ENCODE measurements at places on chromosomes 5 and 9. TPM values are rescaled to one million over a fixed set of nuclear protein-coding genes. Genes with fewer than 3 reads are reported as not detected.

DNA sequence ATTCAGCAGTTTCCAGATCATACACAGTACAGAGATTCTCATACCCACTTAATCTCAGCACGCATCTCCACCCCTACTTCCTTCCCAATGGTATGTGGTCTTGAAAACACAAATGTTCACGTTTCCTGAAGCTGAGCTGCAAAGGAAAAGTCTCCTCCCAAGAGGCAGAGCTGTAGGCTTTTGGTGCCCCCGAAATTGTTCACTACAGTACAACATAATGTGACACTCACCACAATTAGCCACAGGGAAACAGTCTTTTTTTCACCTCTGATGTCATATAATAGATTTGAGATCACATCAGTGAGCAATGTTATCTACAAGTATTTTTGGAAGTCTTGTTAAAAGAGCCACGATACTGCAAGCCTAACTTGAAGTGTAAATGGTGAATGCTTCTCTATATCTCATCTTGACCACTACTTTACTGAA is 40.2 kb downstream of the NFIB start:
- no peak for DNase-seq

GRCh38 chr9:93346231-93347112 is 105.0 kb upstream of the FAM120A start:
- no peak for DNase-seq

IFNE gene
- total RNA-seq: not detected

DNA sequence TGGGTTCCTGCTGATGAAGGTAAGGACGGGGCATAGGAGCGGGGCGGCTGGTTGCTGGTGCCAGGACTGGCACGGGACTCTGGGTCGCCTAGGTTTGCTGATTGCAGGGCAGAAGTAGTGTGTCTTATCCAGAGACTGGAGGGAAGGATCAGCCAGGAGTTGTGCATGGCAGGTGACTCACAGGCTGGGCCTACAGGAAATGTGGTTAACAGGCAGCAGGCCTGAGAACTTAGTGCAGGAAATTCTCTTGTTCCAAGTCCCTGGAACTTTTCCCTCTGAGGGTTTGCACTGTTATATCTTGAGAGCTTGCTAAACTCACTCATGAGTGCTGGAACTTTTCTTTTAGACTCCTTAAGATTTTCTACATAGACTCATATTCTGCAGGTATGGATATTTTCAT is 95.1 kb downstream of the ANXA2R start:
- DNase-seq: no peak

- no peak for DNase-seq
Measured at GRCh38 chr9:114310471-114311450, 12.1 kb upstream of the ORM1 start.

DNA sequence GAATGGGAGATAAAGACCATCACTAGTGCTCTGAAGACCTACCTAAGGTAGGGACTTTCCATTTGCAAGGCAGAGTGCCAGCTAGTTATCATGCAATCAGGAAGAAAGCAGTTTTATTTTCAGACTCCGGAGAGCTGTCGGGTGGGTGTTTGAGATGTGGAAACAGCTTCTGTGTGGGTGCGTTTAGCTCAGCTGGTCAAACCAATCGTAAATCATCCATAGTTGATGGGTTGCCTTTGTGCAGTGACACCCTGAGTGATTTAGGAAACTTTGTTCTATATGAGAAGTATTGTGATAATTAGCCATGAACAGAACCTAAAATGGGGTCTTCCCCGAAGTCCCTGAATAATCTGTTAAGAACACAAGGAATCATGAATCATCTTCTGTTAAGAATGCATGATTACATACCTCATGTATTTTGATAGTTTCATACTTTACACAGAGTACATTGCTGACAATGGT is 284.3 kb downstream of the ARHGAP26 start:
- DNase-seq: no peak

DNA sequence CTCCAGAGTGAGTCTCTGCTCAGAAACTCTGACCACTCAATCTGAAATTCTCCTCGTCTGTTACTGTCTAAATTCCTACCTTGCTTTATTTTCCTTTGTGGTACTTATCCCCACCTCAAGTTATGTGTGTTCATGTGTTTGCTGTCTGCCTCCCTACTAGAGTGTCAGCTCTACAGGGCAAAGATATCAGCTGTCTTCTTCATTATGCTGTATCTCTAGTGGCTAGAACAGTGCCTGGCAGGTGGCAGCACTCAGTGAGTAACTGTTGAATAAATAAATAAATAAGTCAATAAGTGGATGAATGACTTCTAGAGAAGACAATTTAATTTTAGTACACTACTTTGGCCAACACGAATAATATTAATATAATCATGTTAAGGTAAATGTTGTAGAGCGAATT is 92.3 kb downstream of the BOD1 start:
- no peak for DNase-seq

PAPPA gene
- total RNA-seq: 0.33 TPM

GRCh38 chr5:172506251-172506650 is 51.9 kb upstream of the SH3PXD2B start:
- DNase-seq: peak; percentile 3

GZMA gene
- total RNA-seq: 2.4 TPM

- no peak for DNase-seq
Measured at GRCh38 chr9:82192211-82192610, 203.6 kb downstream of the SPATA31D1 start.

DNA sequence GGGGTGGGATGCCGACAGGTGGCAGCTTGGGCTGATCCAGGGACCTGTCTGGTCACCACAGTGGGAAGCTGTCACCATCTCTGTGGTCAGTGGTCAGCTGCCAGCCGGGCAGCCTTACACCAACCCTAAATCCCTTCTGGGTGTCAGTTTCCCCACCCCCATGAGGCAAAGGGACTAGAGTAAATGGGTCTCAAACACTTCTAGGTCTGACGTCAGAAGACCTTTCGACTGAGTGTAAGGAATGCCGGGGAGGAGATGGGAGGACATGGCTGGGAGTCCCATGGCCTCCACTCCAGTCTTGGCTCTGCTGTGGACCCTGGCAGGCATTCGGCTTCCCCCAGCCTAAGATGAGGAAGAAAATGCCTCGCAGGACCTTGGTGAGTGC is 40.3 kb upstream of the SLC25A51 start:
- no peak for DNase-seq

ENG gene
- total RNA-seq: 23.5 TPM

- DNase-seq: no peak
Measured at GRCh38 chr5:58803056-58803455, 220.2 kb downstream of the RAB3C start.

- no peak for DNase-seq
Measured at GRCh38 chr5:165360784-165361542, 1855.5 kb downstream of the MAT2B start.

DNA sequence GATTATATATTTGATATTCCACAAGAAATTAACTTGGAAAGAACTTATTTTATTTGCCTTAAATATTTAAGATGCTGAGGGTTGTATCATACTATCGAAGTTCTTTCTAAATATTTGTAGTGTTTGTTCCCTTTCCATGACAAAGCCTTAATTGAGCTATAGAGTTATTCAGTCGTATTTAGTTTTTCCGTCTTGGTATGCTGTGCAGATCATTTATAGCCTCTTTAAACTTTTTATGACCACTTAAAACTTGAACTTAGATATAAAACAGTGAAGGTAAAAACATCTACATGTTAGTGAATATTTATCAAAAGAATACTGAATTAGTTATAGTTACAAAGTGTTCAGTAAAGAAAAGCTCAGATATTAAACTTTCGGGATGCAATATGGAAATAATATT is 74.4 kb downstream of the PARP8 start:
- DNase-seq: no peak

FBXO4 gene
- total RNA-seq: 8.8 TPM

GRCh38 chr5:14737291-14737690 is 72.8 kb downstream of the OTULIN start:
- no peak for DNase-seq

DNA sequence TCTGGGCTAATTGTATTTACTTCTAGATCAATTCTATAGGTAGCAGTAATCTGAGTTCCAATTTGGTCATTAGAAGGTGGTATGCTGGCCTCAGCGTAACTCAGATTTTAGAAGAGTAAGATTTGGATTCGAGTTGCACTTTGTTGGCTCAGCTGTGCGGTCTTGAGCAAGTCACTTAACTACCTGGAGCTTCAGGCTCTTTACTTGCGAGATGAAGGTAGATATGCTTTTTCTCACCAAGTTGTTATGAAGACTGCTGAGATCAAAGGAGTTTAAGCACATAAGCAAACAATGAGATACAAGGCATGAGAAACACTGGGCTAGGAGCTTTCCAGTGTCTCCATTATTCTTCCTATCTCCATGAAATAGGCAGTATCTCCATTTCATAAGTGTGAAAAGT is 133.8 kb upstream of the RANBP3L start:
- no peak for DNase-seq

SLC6A3 gene
- not detected for total RNA-seq

- DNase-seq: no peak
Measured at GRCh38 chr5:1480217-1480616, 35.0 kb upstream of the SLC6A3 start.

GRCh38 chr9:115109486-115109885 is 8.5 kb downstream of the TNC start:
- no peak for DNase-seq

DNA sequence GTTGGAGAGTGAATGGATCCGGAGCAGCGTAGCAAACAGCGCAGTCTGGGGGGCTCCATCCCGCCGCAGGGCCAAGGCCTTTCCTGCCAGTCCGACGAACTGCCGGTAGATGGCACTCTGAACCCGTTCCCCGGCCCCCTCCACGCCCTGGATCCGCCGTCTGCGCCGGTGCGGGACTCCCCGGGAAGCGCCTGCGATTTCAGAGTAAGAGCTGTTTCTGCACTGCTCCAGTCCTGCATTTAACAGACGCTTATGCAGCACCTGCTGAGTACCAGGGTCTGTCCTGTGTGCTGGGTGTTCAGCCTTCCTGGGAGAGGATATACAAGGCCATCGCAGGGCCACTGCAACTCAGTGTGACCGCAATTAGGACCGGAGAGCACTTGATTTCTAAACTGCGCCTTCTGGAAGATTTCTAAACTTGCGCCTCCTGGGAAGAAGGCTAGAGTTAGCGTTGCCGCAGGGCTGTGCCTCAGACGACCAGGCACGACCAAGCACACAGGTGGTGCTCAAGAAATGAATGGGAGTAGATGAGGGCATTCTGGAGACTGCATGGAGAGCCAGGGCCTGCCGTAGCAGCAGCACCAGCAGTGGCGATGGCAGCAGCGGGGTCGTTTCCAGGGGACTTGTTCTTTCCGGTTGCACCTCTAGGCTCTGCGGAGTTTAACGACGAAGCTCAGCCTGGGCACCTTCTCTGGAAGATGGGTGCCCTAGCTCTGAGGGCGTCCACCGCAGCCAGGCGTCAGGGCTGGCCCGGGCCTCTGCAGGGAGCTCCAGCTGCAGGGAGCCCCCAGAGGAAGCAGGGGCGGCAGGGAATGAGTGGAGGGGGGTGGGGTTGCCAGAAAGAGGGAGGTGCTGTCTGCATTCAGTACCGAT is 14.3 kb upstream of the TIFAB start:
- peak; percentile 77 for DNase-seq

DNA sequence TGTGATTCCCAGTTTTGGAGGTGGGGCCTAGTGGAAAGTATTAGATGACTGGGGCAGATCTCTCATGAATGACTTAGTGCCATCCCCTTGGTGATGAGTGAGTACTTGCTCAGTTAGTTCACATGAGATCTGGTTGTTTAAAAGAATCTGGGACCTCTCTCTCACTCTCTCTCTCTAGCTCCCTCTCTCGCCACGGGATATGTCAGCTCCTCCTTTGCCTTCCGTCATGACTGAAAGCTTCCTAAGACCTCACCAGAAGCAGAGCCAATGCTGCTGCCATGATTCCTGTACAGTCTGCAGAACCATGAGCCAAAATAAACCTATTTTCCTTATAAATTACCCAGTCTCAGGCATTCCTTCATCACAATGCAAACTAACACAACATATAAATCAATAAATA is 176.7 kb downstream of the PRELID2 start:
- DNase-seq: no peak

- no peak for DNase-seq
Measured at GRCh38 chr5:151286246-151286645, 17.3 kb downstream of the SLC36A3 start.

FAXDC2 gene
- 110 TPM for total RNA-seq

GRCh38 chr5:40873286-40873880 is 32.2 kb downstream of the CARD6 start:
- DNase-seq: no peak

MSX2 gene
- 0.08 TPM for total RNA-seq

GRCh38 chr9:19023078-19023477 is 9.9 kb downstream of the SAXO1 start:
- no peak for DNase-seq

- DNase-seq: no peak
Measured at GRCh38 chr5:30693326-30693725, 500.2 kb upstream of the CDH6 start.

Data from liver (tissue), 10 donors.